ENCODE measurements at places on chromosomes 5 and 9.

DNA sequence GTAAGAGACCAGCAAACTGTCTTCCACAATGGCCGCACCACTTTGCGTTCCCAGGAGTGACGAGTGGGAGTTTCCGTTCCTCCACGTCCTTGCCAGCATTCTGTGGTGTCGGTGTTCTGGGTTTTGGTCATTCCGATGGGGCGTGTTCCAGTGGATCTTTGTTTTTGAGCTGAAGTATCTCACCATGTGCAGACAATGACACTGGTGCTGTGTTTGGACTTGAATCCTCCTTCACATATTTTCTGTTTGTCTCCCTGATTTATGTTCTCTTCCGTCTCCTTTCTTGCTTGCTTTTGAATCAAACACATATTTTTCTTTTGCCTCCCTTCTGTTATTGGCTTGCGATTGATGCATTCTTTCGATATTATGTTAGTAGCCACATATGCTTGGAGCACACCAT is 60.8 kb upstream of the IRX4 start:
- no peaks in the 10 kb centered on the region for H3K36me3 ChIP-seq

GRCh38 chr5:78534148-78534904 is 114.2 kb downstream of the LHFPL2 start:
- no peak for DNase-seq
- H3K36me3 ChIP-seq, result no peaks in the 10 kb centered on the region
- no peak overlapping the region for H3K4me3 ChIP-seq

DNA sequence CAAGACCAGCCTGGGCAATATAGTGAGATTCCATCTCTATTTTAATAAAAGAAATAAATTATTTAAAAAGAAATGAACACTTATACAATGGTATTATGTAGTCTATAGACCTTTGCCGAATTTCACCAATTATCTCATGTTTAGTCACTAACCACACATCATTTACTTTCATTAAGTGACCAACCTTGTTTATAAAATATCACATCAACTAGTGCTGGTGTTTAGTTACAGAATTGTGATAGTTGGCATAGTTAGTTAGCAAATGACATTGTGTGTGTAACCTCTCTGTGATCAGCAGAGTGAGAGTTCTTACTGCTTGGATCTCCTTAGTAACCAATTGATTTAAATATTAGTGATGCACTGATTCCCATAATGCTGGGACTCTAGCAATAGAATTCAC is 71.8 kb downstream of the PRR16 start:
- H3K27ac ChIP-seq, result no peak overlapping the region
- no peak for DNase-seq
- no peak overlapping the region for H3K4me3 ChIP-seq
- H3K27me3 ChIP-seq, result no peaks in the 10 kb centered on the region
- H3K36me3 ChIP-seq, result no peaks in the 10 kb centered on the region

GRCh38 chr9:68983522-68984424 is 30.1 kb downstream of the PRKACG start:
- no peak for DNase-seq
- peak overlapping the region; percentile 25 for H3K27ac ChIP-seq
- H3K4me3 ChIP-seq, result no peak overlapping the region
- H3K36me3 ChIP-seq, result peaks cover 6% of the 10 kb centered on the region
- H3K27me3 ChIP-seq, result no peaks in the 10 kb centered on the region

GRCh38 chr5:2001300-2001699 is 118.6 kb upstream of the IRX4 start:
- no peaks in the 10 kb centered on the region for H3K4me1 ChIP-seq
- peaks cover 14% of the 10 kb centered on the region for H3K27me3 ChIP-seq
- no peak for DNase-seq
- no peak overlapping the region for H3K27ac ChIP-seq
- no peaks in the 10 kb centered on the region for H3K36me3 ChIP-seq

DNA sequence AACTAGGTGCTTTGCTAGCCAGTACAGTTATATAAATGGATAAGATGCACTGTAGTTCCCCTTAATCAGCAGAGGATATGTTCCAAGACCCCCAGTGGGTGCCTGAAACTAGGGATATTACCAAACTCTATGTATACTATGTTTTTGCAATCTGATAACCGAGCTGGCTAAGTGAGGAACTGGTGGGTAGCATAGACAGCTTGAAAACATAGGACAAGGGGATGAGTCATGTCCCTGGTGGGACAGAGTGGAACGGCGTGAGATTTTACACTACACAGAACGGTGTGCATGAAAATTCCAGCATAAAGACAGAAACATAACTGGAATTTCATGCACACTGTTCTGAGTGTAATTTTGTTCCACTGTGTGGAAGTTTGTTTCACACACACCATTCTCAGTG is 86.9 kb downstream of the BASP1 start:
- H3K27me3 ChIP-seq, result no peaks in the 10 kb centered on the region
- H3K4me3 ChIP-seq, result no peak overlapping the region
- no peak overlapping the region for H3K27ac ChIP-seq
- H3K36me3 ChIP-seq, result no peaks in the 10 kb centered on the region
- no peaks in the 10 kb centered on the region for H3K4me1 ChIP-seq

GRCh38 chr9:100602342-100602801 is 24.5 kb downstream of the CAVIN4 start:
- DNase-seq, result no peak
- no peaks in the 10 kb centered on the region for H3K36me3 ChIP-seq
- H3K4me1 ChIP-seq, result peaks cover 10% of the 10 kb centered on the region
- no peak overlapping the region for H3K4me3 ChIP-seq
- H3K27ac ChIP-seq, result no peak overlapping the region

GRCh38 chr9:134218230-134218629 is 53.9 kb upstream of the RNU6ATAC start:
- no peaks in the 10 kb centered on the region for H3K4me1 ChIP-seq
- H3K4me3 ChIP-seq, result no peak overlapping the region
- no peak for DNase-seq
- no peaks in the 10 kb centered on the region for H3K36me3 ChIP-seq
- H3K27me3 ChIP-seq, result peaks cover 3% of the 10 kb centered on the region

DNA sequence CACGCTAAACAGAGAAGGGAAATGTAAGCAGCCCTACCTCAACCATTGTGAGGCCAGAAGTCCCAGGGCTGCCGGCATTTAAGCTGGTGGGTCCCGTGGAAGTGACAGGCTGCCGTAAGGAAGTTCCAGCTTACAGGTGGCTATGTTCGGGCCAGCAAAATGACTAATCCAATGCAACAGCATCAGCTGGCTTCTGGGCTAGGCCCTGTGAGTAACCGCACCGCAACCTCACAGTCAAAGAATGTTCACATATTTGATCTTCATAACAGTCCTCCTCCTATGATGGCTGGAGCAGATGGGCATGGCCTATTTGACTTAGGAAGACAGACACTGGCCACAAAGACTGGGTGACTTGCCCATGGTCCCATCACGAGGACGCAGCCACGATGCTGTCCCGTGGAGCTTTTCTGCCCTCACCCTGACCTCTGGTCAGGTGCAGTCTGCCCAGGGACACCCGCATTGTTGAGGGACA is 88.2 kb downstream of the LIFR start:
- H3K4me3 ChIP-seq, result no peak overlapping the region
- no peaks in the 10 kb centered on the region for H3K36me3 ChIP-seq
- peaks cover 12% of the 10 kb centered on the region for H3K27me3 ChIP-seq

- DNase-seq, result no peak
- H3K4me3 ChIP-seq, result no peak overlapping the region
- H3K4me1 ChIP-seq, result no peaks in the 10 kb centered on the region
- peaks cover 7% of the 10 kb centered on the region for H3K27me3 ChIP-seq
- no peaks in the 10 kb centered on the region for H3K36me3 ChIP-seq
Observed at GRCh38 chr5:113230711-113231652, 203.8 kb downstream of the TSSK1B start.

DNA sequence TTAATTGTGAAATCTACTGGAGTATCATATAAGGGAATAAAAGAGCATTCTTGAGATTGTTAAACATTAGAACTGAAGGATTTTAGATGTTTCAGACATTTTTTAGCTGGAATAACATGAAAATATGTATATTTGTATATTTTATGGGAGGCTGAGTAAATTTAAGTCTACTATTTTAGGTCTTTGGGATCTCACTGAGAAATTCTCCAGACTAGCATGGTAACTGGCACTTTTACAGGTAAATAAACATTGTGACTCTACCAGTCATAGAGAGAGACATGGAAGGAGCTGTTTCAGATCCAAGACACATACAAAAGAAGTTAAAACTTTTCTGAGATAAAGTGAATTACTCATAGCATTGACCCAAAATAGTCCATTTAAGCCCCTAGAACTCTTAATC is 59.4 kb downstream of the NDUFAF2 start:
- no peaks in the 10 kb centered on the region for H3K4me1 ChIP-seq
- no peak overlapping the region for H3K4me3 ChIP-seq
- H3K36me3 ChIP-seq, result peaks cover 1% of the 10 kb centered on the region
- no peaks in the 10 kb centered on the region for H3K27me3 ChIP-seq
- no peak overlapping the region for H3K27ac ChIP-seq
- no peak for DNase-seq

DNA sequence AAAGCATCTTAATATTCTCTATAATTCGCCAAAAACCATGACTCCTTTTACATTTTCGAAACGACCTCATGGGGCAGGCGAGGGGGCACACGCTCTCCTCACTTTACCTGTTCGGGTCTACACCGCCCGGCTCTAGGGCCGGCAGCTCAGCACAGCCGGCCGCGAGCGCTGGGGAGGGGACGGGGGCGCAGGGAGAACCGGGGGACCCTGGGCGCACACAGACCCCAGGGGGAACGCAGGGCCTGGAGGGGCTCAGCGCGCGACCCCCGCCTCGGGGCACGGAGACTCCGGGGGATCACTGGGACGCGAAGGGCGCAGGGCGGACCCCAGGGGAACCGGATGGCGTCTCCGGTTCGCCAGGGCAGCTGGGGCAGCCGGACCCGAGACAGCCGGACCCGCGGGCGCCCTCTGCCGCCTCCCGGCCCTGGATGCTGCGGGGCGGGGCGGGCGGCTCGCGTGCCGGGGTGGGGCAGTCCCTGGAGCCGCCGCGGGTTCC is at the start of gene AHRR:
Gene AHRR (plus strand): TSS at position 485 of the 496 bp plus-strand sequence. CDS start 22,189 bp downstream, outside the sequence.
- H3K27me3 ChIP-seq, result peaks cover 16% of the 10 kb centered on the region
- peak within 1 kb of the TSS; percentile 74 for H3K4me3 ChIP-seq
- peaks cover 2% of the 10 kb centered on the region for H3K36me3 ChIP-seq
- DNase-seq, result peak; percentile 40

DNA sequence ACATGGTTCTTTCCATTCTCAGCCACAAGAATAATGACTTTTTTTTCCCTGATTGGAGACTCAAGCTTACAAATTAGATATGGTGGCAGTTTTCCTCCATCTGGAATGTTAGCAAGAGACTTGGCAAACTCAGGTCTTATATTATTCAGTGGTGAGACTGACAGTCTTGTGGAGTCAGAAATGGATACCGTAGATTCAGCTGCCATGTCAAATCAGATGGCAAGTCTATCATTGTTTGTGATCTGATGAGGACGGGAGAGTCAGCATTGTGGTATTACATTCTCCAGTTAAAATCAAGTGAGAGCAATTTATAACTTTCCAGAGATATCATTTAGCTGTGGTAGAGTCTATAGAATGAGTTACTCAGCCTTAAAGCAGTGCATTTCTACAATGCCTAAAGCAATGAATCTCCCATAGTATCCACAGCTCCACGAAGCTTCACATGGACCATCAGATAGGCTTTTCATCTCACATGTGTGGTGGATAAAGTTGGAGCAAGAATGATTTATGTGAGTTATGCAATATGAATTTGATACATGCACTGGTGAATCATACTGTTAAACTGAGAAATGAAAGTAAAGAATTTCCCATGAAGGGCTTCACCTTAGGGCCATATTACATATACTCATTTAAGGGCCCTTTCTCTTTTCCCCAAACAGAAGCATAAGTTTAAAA is 430.6 kb downstream of the ZNF608 start:
- H3K27ac ChIP-seq, result no peak overlapping the region
- no peaks in the 10 kb centered on the region for H3K27me3 ChIP-seq
- no peak overlapping the region for H3K4me3 ChIP-seq
- H3K4me1 ChIP-seq, result peaks cover 2% of the 10 kb centered on the region
